ENCODE measurements at places on chromosomes 4 and X.

- no peak for DNase-seq
Measured at GRCh38 chrX:122833230-122833629, 350.8 kb upstream of the GRIA3 start.

- DNase-seq, result no peak
Measured at GRCh38 chrX:112941209-112941837, 100.7 kb upstream of the AMOT start.

GRCh38 chr4:84862064-84862463 lies 104.4 kb downstream of the WDFY3 start:
- no peak for DNase-seq

DNA sequence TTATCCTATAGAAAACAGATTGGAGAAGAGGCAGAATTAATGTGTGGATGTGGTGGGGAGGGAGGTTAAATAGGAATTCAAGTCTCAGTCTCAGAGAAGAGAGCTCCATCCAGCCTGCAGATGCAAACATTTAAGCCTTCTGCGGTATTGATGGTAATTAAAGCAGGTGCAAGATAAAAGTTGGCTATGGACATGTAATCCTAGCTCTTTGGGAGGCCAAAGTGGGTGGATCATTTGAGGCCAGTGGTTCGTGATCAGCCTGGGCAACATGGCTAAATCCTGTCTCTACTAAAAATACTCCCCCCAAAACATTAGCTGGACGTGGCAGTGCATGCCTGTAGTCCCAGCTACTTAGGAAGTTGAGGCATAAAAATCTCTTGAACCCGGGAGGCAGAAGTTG lies 332.7 kb downstream of the PABPC4L start:
- no peak for DNase-seq

DNA sequence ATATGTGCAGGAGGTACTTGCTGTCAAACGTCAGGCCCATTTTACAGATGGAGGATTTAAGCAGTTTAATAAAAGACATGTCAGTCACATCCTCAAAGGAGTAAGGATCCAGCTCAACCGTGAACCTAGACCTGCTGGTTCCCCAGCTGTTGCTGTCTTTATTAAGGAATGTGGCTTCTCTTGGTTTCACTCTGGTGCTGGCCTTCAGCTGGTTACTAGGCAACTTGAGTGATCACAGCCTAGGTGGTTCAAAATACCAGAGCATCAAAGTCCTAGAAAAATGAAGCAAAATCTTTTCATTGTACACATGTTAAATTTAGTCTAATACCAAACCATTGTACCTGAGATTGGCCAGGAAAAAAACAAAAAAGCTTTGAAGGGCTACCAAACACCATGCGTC lies 32.7 kb upstream of the GLRA2 start:
- DNase-seq, result no peak

Data from RWPE2 (cell line).